Ascending aorta (tissue), 2 donors: ENCODE measurements at places on chromosomes 11 and 22. TPM values are rescaled to one million over a fixed set of nuclear protein-coding genes. Genes with fewer than 3 reads are reported as not detected.

DNA sequence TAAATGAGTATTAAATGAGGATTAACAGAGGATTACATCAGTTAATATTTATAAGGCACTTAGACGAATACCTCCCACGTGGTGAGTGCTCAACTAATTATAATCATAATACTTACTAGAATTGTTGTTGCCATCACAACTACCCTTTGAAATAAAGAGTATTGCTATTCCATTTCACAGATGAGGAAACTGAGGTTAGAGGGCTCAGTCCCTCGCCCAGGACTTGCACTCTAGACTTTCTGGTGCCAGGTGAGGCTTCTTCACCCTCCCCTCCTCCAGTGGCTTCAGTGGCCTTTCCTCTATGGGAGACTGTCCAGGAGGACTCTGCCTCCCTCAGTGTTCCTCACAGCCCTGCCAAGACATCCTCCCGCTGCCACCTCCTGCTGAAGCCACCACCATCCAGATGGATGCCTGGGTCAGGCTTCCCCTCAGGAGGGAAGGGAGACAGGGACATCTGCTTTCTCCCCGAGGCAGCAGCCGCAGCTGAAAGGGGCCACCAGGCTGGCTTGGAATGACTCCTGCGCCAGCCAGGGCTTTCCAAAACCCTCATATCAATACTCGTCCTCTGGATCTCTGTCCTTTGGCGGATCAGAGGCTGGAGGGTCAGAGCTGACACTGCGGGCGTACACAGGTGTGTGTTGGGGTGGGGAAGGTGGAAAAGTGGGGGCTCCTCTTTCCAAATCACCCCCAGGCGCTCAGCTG lies 580.1 kb downstream of the BUD13 start:
- H3K36me3 ChIP-seq: no peaks in the 10 kb centered on the region
- peaks cover 4% of the 10 kb centered on the region for H3K4me1 ChIP-seq
- peak overlapping the region; percentile 60 for H3K4me3 ChIP-seq
- no peak overlapping the region for H3K27ac ChIP-seq

DNA sequence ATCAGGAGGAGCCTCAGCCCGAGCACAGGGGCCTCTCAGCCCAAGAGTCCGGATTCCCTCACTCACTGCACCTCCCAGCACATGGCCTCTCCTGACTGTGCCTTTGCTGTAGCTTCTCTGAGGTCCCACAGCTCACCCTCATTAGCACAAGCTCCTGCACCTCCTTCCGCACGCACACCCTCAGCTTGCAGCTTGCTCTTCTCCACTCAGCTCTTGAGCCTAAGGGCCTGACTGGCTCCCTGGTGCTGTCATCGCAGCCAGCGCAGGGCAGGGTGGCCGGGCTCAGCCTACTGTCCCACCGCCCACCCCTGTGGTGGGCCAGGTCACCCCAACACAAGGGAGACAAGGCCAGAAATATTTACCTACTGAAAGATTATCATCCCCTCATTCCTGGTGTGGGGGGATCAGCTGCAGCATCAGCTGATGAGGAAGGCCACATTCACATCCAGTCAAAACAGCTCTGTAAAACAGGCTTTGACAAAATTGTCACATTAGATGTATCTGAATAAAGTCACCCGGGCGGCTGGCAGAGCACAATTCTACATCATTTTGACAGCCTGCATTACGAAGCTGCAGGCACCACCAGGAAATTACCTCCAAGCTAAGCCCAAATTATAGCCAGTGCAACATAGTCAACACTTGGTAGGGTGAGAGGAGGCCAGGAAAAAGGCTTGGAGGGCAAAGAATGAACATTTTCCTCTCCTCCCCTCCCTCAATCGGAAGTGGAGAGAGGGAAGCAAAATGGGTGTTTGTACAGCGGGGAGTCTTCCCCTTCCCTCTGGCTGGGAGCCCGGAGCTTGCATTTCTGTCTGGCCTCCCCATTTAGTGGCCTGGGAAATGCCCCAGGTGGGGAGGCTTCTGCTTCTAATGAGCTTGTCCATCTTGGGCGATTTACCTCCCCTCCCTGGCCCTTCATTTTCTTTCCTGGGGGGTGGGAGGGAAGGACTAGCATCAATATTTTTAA lies 29.5 kb upstream of the IGSF9B start:
- no peak overlapping the region for H3K4me3 ChIP-seq
- DNase-seq: no peak
- H3K27me3 ChIP-seq: no peaks in the 10 kb centered on the region
- no peak overlapping the region for H3K27ac ChIP-seq
- no peaks in the 10 kb centered on the region for H3K4me1 ChIP-seq

DNA sequence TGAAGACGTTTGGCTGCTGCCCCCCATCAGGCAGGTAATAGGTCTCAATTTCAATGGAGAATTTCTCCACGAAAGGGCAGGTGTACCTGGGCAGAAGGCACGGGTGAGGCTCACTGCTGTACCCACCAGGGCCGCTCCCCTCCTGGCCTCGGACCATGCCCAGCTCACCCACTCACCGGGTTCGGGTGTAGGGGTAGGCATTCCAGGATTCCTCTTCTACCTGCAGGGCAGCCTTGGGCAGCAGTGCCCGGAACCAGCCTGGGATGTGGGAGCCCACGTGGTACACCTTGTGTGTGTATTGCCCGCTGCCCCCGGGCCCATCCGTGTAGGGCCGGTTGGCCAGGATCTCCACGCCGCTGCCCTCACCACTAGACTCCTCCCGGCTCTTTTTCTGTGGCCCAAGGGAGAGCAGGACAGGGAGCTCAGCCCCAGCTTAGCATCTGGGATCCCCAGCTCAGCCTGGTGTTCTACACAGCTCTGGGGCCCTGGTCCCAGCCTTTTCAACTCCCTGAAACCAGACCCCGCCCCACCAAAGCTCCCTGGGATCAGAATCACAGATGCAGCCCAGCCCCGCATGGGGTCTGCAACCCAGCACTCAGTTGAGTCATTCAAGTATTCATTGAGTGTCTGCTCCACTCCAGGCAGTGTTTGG lies 2.7 kb downstream of the PITPNM1 start:
- no peak overlapping the region for H3K4me3 ChIP-seq
- no peaks in the 10 kb centered on the region for H3K27me3 ChIP-seq
- no peaks in the 10 kb centered on the region for H3K36me3 ChIP-seq
- no peak overlapping the region for H3K27ac ChIP-seq
- peaks cover 11% of the 10 kb centered on the region for H3K4me1 ChIP-seq
- DNase-seq: no peak

DNA sequence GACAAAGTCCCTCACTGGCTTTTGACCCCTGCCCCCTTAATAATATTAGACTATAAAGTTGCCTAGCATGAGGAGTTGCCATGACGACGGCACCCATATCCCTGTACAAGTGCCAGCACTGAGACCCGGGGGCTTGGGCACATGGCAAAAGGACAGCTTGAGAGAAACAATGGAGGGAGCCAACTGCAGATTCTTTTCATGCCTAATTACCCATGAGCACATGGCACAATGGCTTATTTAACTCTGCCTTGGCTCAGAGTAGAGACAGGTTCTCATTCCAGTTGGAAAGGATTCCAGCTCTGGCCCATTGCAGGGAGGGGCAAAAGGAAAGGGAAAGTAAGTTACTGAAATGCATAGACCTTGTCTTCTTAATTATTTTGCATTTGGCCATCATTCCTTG lies 261.2 kb upstream of the UBASH3B start:
- no peak overlapping the region for H3K4me3 ChIP-seq
- no peaks in the 10 kb centered on the region for H3K36me3 ChIP-seq
- no peak overlapping the region for H3K27ac ChIP-seq
- no peak for DNase-seq

DNA sequence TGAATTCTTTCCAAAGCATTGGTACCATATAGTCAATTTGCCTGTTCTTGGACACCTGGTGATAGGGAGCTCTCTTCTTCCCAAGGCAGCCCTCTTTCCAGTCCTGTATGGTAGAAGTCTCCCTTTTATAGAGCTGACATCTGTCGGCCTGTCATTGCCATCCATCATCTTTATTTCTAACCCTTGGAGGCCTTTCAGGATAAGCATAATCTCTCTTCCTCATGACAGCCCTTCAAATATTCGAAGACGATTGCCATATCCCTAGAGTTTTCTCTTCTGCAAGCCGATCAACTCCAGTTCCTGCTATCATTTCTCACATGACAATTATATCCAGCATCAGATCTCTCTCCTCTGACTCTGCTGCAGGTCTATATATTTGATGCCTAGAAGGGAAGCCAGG lies 32.7 kb upstream of the SYN3 start:
- no peak for DNase-seq
- no peak overlapping the region for H3K27ac ChIP-seq
- H3K4me3 ChIP-seq: no peak overlapping the region
- no peaks in the 10 kb centered on the region for H3K4me1 ChIP-seq
- no peaks in the 10 kb centered on the region for H3K27me3 ChIP-seq

DNA sequence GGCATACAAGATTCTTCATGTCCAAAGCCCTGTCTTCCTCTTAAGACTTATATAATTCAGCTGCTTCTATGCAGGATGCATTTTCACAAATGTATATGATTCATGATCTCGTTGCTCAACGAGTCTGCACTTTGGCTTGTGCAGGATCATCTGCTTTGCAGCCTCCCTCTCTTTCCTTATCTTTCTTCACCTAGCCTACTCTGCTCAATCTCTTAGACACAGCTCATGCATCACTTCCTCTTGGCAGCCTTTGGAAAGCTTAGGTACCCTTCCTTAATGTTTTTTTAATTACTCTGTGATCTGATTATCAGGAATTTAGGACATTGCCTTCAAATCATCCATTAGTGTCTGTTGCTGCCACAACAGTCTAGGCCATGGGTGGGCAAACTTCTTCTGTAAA lies 673.8 kb downstream of the NELL1 start:
- H3K36me3 ChIP-seq: no peaks in the 10 kb centered on the region
- H3K4me1 ChIP-seq: no peaks in the 10 kb centered on the region
- no peak overlapping the region for H3K4me3 ChIP-seq
- no peak for DNase-seq
- H3K27ac ChIP-seq: no peak overlapping the region

The AIFM3 gene
- not detected for total RNA-seq

The NPAS4 gene
- 5.0 TPM for total RNA-seq

The GTSE1 gene
- not detected for total RNA-seq

The CASP4 gene
- 56.6 TPM for total RNA-seq

The POU2AF1 gene
- 0.11 TPM for total RNA-seq
